ENCODE measurements at places on chromosomes 6 and 20.

- DNase-seq: no peak
These were observed 79.5 kb downstream of the CD83 start for GRCh38 chr6:14197118-14197517.

DNA sequence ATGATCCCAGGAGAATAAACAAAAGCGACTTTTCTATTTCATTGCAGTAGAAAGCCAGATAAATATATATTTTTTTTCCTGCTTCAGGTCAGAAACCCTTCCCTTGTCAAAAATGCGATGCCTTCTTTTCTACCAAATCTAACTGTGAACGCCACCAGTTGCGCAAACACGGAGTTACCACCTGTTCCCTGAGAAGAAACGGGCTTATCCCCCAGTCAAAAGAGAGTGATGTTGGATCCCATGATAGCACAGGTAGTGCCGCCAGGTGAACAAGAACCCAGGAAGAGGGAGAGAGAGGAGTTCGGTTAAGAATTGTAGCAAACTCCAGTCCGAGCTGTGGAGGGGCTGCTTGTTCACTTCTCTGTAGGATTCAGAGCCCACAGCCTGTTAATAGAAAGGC lies 72.6 kb downstream of the SSR1 start:
- DNase-seq: no peak

DNA sequence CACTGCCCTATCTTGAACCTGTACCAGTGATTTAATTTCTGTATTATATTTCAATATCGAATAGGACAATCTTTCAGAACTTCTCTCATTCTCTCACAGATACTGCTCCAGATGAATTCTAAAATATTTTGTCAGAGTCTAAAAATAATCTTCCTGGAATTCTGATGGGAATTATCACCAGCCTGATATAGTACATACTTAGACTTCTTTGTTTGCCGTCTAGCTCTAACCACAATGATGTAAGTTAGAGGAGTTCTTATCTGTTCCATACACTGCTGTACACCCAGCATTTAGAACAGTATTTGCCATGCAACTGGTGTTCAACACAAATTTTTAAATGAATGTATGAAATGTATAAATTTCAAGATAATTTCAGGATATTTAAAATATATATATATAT lies 1.3 kb upstream of the HUS1B start:
- DNase-seq: no peak

DNA sequence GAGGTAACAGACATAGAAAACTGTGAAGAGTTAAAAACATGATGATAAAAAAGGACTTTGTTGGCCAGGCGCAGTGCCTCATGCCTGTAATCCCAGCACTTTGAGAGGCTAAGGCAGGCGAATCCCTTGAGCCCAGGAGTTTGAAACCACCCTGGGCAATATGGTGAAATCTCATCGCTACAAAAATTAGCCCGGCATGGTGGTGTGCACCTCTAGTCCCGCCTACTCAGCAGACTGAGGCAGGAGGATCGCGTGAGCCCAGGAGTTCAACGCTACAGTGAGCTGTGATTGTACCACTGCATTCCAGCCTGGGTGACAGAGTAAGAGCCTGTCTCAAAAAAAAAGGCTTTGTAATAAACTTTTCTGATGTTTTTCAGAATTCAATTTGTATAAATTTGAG lies 60.1 kb downstream of the GFOD1 start:
- no peak for DNase-seq

All from skin of body (tissue), 3 donors.